ENCODE measurements at places on chromosomes 2 and 18. TPM values are rescaled to one million over a fixed set of nuclear protein-coding genes. Genes with fewer than 3 reads are reported as not detected.

The BOK gene
- 32.1 TPM for total RNA-seq

GRCh38 chr2:239310401-239311061 is 90.3 kb downstream of the HDAC4 start:
- peak; percentile 34 for DNase-seq

The VWC2L gene
- total RNA-seq, result not detected

GRCh38 chr2:8790739-8791162 is 46.7 kb downstream of the KIDINS220 start:
- no peak for DNase-seq

Measured in thyroid gland (tissue), 4 donors.